ENCODE measurements at places on chromosomes 2 and 18.
A peak's percentile ranks its signal among the peaks of the same experiment; 100 is the strongest.

DNA sequence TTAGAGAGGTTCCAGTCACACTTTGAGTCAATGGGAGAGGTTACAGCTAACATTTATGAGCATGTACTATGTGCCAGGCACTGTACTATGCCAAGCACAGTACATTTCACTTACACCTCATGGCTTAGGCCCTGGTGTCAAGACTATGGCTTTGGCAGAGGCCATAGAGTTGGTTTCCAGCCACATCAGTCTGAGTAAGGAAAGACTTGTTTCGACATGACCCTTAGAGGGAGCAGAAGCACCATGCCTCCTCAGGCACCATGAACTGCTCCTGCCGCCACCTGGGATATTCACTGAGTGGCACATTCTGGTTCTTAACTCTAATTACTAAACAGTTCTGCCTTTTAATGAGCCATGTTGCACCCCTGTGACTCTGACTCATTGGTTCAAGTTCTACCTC, 12.7 kb downstream of the DGUOK start:
- DNase-seq, result peak; percentile 30

GRCh38 chr2:23622966-23623675, 238.1 kb downstream of the KLHL29 start:
- no peak for DNase-seq

GRCh38 chr2:39437522-39438296, 624 bp upstream of the MAP4K3 start:
- peak; percentile 15 for DNase-seq

GRCh38 chr18:58194028-58194427, 150.0 kb downstream of the NEDD4L start:
- no peak for DNase-seq

DNA sequence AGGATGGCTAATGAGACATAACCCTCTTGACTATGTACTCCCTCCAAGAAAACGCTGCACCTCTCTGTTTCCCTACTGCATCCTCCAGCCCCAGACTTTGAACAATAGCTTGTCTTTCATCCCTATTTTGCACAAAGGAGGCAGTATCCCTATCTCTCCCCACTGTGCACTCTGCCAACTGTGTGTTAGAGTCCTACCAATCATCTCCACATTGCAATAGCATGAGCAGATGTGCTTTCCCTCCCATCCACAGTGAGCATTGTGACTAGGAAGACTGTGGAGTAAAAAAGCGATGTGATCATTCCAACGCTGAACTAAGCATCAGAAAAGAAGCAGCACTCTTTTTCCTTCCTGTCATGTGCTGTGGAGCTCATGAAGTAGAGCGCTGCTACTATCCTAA, 206.3 kb upstream of the GULP1 start:
- DNase-seq, result no peak

DNA sequence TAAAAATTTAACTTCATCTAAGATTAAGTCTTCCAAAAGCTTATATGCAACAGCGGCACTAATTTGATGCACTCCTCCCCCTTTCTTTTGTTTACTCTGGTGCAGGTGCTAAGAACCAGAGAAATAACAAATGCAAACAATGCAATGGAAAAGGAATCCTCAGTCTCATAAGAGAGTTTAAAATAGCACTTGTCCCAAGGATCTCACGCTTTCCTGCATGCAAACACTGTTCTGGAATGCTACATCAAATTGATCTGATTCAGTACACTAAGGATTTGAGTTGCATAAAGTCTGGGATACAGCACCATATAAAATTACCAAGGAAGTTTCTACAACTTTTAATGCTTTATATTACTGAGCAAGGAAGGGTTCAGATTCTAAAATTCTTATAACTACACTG, 50.5 kb downstream of the SEPTIN10 start:
- DNase-seq, result no peak

GRCh38 chr2:157792335-157793052, 83.6 kb downstream of the ACVR1 start:
- DNase-seq, result no peak

- no peak for DNase-seq
Measured at GRCh38 chr2:104635608-104636007, 218.3 kb upstream of the POU3F3 start.

GRCh38 chr2:113276761-113277425, 1.8 kb downstream of the PAX8 start:
- DNase-seq, result no peak

- DNase-seq, result no peak
Measured at GRCh38 chr18:35473562-35473961, 24.2 kb downstream of the INO80C start.

GRCh38 chr2:38700881-38701458, 35.1 kb downstream of the GALM start:
- DNase-seq, result no peak

DNA sequence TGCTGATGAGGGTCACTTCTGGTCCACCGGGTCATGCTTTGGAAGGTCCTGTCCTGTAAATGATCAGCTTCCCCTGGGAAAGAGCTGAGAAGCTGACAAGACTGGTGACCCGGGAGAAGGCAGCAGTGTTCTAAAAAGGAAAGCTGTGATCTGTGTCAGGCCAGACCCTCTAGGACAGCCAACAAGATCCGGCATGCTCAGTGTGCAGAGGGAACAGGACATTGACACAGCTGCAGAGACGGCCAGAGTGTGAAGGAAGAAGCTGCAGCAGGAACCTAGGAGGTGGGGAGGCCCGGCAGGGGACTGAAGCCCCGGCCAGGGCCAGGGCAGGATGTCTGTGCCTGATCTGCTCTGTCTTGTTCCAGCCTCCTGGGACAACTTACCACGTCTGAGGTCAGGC, 372.7 kb upstream of the ID2 start:
- DNase-seq, result no peak

DNA sequence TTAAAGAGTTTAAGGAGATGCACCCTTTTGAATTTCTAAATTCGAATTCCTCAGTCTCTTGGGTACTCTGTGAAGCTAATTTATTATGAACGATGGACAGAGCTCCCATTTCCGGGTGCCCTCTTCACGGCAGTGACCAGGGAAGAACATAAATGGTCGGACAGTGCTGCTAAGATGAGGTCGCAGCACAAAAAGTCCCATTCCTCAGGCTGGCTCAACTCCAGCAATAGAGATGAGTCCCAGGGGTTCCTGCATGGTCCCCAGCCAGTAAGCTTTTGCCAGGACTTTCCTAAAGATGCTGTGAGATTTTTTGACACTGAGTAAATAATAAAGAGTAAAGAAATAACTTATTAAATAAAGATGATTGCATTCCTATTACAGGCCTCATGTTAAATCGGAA, 43.0 kb upstream of the STK39 start:
- DNase-seq, result no peak

GRCh38 chr2:128279786-128280157, 38.9 kb downstream of the HS6ST1 start:
- DNase-seq, result no peak

DNA sequence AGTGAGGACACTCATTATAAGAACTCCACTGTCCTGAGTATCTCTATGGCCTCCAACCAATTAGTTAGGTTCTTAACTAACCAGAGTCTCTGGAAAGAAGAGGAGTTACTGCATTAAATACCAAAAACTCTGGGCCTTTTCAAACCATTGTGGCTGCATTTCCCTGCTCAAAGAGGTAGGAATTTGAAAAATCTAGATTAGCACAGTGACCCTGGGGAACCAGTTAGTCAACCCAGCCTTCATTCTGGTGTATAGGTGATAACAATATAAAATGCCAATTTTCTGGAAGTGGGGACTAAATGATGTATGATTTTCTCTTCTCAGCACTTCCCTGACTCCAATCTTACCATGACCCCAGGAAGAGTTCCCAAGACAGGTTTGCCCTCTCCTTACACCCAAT, 287.8 kb upstream of the SETBP1 start:
- no peak for DNase-seq

DNA sequence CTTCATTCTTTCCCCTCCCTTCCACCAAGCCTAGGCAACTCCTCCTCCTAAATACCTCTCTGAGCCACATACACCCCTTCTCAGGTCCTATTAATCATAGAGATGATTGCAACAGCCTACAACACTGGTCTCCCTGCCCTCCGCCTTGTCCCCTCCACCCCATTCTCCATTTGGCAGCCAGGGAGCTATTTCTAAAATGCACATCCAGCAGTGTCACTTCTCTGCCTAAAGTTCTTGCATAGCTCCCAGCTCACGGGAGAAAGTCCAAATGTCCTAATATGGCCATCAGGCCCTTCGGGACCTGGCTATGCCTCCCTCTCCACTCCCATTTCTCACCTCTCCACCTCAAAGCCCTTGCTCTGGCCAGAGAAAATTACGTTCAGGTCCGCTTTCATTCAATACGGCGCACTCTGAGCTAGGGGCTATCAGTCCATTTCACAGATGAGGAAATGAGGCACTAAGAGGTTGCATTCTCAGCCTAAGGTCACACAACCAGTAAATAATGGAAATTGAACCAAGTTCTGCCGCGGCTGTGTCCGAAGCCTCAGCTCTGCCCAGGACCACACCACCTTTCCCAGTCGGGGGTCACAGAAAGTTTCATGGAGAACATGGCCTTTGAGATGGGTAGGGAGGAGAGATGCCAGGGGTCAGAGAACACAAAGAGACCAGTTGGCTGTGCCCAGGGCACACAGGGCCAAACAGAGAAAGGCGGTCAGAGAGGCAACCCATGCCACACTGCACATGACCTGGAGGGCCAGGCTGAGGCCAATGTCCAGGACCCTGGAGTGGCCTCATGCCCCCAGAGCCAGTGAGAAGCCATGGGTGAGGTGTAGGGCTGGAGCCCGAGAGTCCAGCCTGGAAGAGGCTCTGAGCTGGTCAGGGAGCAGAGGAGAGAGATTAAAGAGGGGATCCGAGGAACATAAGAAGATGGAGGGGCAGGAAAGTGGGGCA, 72.8 kb downstream of the TNS1 start:
- no peak for DNase-seq

- no peak for DNase-seq
Measured at GRCh38 chr2:112660138-112660537, 14.4 kb downstream of the SLC20A1 start.

Measured in activated T-cell treated with anti-CD3 and anti-CD28 coated beads, Interleukin-2, amount 50 U/mL, for 4 hours (primary cell).